Cortex of kidney (tissue), 1 donor: ENCODE measurements at places on chromosomes 5 and 9.

DNA sequence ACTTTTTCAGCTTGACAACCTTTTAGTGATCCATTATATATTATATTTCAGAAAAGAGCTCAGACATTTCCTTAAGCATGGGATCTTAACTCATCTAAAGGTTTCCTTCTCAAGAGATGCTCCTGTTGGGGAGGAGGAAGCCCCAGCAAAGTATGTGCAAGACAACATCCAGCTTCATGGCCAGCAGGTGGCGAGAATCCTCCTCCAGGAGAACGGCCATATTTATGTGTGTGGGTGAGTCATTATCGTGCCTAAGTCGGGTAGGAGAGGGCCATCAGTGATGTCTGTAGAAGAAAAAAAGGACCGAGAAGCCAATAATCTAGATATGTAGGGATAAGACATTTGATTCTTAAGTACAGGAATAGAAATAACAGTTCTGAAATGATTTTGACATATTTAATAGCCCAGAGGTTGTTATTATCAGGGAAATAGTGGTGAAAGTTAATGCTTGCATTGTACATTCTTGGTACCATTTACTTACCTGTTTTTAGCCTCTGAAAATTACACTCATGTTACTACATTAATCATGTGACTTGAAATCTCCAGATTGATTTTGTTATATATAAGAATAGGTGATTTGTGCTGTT, 28.2 kb downstream of the MTRR start:
- DNase-seq = no peak

- DNase-seq = no peak
These were observed 81.0 kb downstream of the DAPK1 start for GRCh38 chr9:87578625-87579024.

- no peak for DNase-seq
These were observed 589 bp downstream of the CKS2 start for GRCh38 chr9:89311346-89312221.

DNA sequence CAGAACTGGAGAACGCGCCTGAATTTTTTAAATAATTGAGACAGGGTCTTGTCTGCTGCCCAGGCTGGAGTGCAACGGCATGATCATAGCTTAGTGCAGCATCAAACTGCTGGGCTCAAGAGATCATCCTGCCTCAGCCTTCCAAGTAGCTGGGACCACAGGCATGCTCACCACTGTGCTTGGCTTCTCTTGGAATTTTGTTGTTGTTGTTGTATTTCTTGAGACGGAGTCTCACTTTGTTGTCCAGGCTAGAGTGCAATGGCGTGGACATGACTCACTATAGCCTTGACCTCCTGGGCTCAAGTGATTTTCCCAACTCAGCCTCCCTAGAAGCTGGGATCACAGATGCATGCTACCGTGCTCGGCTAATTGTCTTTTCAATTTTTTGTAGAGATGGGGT, 58.4 kb upstream of the DAB2IP start:
- no peak for DNase-seq
